Natural killer cell (primary cell): ENCODE measurements at places on chromosomes 6 and 20. TPM values are rescaled to one million over a fixed set of nuclear protein-coding genes. Genes with fewer than 3 reads are reported as not detected.

The DDX43 gene
- 1.2 TPM for total RNA-seq

The KCNK15 gene
- not detected for total RNA-seq

The BNIP5 gene
- not detected for total RNA-seq

The FERMT1 gene
- total RNA-seq: not detected

The TGIF2 gene
- 19.9 TPM for total RNA-seq

The RNGTT gene
- 27.2 TPM for total RNA-seq

The B3GALT4 gene
- 23.1 TPM for total RNA-seq

The TMEM217 gene
- 0.75 TPM for total RNA-seq

The TMEM200A gene
- total RNA-seq: 0.52 TPM

The PRL gene
- total RNA-seq: not detected

DNA sequence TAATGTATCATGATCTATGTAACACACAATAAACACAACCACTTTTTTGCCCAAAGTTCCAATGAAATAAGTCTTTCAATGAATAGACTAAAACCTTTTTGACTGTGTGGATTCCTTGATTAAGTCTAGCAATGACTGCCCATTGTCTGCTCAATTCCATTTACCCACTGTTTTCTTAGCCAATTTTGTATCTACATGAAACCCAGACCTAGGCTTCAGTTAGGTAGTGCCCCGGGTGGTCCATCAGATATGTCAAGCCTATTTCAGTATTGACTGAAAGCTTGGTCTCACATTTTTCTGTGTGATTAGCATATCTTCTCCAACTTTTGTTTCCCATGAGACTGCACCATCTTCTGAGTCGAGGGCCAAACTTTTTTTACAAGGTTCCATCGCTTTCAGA, 615.0 kb downstream of the C6orf118 start:
- no peak for DNase-seq

DNA sequence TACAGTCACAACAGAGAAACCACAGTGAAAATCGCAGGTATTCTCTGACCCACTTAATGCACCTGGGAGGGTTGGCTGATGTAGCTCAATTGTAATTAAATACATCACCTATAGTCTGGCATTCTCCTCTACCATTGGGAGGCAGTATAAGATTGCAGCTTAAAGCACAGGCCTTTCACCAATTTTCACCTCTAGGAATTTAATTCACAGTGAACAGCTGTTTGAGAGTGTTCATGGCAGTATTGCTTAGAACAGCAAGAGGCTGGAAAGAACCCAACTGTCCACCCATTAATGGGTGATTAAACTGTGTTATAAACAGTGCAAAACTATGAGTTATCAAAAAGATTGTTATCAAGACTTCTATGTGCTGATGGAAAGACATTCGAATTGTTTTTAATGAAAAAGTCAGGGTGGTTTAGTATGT, 2.0 kb downstream of the EDEM2 start:
- peak; percentile 82 for DNase-seq

DNA sequence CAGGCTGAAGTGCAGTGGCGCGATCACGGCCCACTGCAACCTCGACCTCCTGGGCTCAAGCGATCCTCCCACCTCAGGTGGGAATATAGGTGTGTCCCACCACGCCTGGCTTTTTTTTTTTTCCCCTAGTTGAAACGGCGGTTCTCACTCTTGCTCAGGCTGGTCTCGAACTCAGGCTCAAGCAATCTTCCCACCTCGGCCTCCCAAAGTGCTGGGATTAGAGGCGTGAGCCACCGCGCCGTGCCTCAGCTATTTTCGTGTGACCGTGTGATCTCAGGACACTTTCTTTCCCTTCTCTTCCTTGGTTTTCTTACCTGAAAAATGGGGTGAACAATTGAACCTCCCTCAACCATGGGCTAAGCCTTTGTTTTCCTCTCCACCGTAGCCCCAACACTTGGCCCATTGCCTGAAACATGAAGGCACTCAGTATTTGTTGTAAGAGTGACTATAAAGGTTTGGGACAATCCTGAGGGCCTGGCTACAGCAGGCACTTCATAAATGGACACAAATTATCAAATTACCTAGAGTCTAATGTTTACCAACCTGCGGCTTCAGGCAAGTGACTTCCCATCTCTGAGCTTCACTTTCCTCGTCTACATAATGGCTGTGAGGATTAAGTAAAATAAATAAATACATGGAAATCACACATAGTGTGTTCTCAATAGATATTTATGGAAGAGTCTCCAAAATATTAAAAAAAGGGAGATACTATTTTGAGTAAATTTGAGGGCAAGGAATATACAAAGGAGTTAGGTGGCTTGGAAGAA, 31.4 kb upstream of the ID1 start:
- DNase-seq: no peak

DNA sequence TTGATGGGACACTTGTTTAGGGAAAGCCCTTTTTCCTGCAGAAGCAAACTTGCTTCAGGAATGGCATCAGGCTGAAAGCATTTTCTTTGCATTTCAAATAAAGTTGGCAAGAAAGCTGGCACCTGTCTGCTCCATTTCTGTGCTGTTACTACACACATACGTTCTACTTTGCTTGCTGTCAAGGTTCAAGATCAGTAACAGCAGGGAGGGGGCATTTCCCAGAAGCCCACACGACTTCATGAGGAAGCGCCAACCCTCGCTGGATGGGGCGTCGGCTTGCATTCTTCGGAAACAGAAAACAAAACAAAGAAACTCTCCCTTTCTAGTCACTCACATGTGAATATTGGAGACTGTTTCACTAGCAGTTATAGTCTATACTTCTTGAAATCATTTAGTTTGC, 46.4 kb downstream of the AKAP12 start:
- DNase-seq: no peak

GRCh38 chr6:84517741-84518530, 246.5 kb downstream of the TBX18 start:
- no peak for DNase-seq

DNA sequence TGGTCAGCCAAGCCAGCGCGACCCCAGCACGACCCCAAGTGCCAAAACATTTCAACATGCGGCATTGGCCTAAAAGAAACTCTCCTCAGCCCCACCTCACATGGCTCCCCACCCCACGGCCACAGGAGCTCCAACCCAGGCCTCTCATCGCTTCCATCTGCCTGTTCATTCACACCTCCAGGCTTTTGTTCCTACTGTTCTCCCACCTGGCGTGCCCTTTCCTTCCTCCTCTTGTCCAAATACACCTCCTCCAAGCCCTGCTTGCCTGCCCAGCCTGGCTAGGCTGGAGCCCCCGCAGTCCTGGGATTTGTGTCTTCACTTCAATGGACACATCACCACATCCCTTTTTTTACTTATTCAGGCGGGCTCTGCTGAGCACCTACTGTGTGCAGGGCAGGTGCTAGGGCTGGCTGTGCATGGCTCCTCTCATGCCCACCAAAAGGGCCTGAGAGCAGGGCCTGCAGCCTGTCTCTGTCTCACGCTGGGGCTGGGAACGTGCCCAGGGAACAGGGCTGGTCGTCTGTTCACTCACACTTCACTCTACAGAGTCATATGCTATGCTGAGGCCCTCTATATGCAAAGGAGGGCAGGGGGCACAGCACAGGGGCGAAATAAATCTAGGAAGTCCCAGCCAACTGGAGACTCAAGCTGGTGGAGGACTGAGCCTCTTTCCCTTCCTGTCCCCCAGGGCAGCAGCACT, 61.1 kb downstream of the GRM4 start:
- DNase-seq: no peak

DNA sequence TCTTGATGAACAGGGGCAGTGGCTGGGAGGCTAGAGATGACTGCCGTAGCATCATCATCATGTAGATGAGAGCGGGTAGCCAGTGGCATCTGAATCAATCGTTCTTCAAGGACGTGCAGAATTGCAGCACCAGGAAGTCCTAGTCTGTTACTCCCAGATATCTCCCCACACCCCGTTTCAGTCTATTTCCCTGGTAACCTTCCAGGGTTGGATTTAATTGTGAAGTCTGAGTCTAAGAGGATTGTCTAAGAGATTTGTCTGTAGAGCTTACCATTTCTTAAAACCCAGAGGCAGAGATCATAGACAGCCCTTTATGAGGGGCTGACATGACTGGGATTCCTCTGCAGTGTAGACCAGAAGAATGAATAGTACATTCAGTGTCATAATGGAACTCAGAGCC, 16.6 kb upstream of the CD83 start:
- no peak for DNase-seq

DNA sequence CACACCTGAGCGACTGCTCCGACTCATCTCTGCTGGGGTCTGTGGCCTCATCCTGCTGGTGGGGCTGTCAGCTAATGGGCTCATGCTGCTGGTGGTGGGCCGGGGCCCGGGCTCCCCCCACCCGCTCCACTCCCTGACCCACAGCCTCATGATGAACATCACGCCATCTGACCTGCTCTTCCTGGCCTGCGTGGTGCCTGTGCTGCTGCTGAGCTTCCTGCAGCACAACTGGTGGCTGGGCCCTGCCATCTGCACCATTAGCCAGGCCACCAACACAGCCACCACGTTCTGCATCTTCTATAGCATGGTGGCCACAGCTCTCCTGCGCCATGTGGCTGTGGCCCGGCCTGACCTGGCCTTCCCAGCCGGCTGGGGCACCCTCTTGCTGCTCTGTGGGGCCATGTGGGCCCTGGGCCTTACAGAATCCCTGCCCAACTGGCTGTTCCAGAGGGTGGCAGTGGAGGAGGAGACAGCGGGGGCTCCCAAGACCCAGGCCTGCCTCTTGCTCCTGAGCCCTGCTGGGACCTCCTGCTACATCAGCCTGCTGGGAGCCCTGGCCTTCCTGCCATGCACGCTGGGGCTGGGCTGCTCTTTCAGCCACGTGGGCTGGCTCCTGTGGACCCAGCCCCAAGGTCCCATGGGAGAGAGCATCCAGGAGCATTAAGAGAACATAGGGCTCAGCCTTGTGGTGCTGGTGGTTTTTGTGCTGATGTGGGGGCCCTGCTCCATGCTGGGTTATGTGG, 39.6 kb downstream of the RAB44 start:
- DNase-seq: no peak

DNA sequence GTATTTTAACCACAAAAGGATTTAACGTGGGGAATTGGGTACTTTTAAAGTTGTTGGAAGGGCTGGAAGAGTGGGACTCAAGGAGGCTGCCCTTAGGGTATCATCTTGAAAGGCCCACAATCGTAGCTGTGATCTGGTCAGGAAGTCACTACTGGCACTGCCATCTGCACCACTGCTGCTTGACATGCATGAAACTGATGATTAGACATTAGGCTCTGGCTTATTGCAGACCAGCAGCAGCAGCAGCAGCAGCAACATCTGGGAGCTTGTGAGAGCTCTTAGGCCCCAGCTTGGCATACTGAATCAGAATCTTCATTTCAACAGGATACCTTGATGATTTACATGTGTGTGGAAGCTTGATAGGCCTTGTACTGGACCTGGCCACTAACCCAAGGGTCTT, 68.6 kb downstream of the PHF20 start:
- DNase-seq: no peak

DNA sequence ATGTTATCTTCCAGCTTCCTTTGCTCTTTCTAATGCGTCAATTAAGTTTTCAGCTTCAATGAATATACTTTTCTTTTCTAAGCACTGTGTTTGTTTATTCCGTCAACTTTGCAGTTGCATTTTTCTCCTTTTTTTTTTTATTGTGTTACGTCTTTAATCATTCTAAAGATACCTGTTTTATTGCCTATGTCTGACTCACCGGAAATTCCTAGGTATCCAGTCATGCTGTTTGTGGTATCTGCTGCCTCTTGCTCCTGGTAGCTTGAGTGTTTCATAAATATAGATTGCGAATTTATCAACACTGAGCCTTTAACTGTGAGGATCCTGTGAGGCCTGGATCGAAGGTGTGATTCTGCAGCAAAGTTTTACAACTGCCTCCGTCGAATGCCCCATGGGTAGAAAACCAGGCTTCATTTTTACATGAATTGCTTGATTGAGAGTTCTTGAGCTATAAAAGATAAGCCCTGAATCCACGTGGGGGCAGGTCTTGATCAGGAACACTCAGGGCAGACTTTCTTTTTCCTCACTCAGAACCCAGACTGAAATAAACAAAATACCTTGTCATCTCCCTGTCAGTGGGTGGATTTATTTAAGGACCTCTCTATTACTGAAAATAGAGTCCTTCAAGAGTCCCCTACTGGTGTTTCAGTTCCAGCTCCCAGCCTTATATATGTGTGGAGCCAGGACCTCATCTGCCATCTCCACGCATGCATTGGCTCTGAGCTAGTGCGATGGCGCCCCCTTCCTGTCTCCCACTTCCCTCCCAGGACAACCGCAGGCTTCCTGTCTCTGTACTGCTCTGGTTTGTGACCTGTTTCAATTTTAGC, 60.1 kb upstream of the LRRC1 start:
- peak; percentile 35 for DNase-seq

DNA sequence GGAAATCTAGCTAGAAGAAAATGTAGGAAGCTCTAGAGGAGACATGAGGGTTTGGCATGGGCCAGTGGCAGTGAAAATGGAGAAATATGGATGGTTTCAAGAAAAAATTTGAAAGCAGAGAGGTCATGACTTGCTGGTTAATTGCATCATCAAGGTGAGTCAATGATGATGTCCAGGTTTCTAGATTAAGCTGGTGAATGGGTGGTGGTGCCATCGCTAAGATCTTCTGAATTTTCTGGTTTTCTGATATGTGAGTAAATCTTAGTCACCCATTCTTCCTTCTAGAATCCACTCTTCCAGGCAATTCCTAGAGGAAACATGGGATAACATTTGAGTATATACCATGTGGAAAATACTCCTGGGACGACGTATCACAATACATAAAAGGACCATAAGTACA, 25.0 kb downstream of the SH3BGRL2 start:
- DNase-seq: no peak

DNA sequence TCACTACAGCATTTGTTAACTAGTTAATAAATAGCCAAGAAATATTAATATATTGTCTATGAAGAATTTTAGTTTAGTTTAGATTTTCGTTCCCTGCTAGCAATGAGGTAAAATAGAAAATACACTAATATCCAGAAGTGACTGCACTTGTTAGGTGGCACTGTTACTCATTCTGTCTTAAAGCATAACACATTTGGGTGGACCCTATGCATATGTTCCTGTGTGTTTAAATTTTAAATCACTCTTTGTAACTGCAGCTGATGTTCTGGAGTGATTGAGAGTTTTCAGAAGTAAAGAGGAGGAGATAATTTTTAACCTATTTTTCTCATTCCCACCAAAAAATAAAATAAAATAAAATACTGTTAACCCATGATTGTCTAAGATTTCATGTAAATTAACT, 73.9 kb upstream of the SOX4 start:
- no peak for DNase-seq

DNA sequence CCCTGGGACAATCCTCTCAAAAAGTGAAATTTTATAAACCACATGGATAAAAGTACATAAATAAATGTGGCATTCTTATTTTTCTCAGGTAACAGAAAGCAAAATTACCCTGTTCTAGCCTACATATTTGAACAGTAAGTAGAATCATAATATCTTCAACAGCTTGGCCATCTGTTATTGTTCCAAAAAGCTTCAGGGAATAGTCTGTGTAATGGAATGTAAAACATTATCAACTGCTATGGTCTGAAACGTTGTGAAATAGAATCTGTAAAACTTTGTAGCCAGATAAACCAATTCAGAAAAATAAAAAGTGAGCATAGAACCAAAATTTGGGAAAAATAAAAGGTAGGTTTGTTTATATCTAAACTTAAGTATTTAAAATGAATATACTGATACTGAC, 114.7 kb downstream of the THEMIS start:
- DNase-seq: no peak

GRCh38 chr6:108671790-108672189, 111.1 kb downstream of the FOXO3 start:
- DNase-seq: no peak

- DNase-seq: no peak
Observed at GRCh38 chr20:57672164-57672563, 37.7 kb downstream of the PMEPA1 start.

- DNase-seq: no peak
Observed at GRCh38 chr6:5751525-5752390, 255.0 kb downstream of the NRN1 start.
